ENCODE measurements at places on chromosomes 2 and 18.

DNA sequence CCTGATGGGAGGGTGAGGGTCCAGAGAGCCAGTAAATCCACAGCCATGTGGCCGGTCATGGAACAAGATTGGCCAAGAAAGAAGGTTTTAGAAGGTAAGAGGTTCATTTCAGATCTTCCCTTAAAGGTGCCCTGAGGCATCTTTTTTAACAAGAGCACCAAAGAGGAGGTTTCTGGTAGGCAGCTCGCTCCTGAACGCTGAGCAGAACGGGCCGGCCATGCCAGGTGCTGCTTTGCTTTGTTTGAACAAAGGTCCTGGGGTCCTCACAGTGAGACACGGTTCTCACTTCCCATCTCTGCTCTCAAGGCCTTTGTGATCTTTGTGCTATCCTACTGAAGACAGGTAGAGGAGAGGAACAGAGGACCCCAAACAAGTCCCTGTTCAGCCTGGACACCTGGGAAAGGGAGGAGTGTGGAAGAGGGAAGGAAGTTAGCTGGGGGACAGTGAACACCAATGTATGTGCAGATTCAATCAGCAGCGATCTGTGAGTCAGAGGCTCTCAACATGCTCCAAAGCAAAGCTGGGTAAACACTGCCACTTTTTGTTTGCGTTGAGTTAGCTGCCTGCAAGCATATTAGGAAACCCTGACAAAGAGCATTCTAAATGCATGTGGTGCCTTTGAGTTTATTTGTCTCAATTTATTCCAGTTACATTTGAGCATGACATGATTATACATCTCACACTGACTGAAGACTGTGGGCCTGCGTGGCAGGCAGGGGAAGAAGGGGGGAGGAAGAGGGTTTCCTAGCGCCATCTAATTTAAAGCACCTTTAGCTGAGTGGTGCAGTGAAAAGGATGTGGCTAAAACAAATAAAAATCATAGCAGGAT is 102.4 kb downstream of the ASB1 start:
- DNase-seq, result no peak

- peak; percentile 86 for DNase-seq
These were observed 13.2 kb upstream of the SEH1L start for GRCh38 chr18:12934454-12935071.

DNA sequence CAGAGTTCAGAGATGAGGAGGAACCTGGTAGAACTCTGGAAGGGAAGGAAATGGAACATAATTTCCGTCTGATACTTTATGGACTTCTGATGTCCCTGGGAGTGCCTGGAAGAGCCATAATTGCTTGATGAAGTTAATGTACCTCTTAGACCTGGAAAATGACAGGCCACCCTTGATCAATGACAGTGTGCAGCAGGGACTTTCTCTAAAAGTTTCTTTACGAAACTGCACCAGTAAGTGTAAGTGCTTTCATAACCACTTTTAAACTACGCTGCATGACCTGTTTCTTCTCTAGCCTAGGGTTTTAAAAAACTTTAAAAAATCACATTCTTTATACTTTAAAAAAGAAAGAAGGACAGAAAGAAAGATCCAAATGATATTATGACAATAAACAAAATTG is 164.5 kb downstream of the LPIN1 start:
- DNase-seq, result no peak

GRCh38 chr18:8988260-8988871 is 114.1 kb upstream of the NDUFV2 start:
- peak; percentile 67 for DNase-seq
